ENCODE measurements at places on chromosomes 16 and 17.

DNA sequence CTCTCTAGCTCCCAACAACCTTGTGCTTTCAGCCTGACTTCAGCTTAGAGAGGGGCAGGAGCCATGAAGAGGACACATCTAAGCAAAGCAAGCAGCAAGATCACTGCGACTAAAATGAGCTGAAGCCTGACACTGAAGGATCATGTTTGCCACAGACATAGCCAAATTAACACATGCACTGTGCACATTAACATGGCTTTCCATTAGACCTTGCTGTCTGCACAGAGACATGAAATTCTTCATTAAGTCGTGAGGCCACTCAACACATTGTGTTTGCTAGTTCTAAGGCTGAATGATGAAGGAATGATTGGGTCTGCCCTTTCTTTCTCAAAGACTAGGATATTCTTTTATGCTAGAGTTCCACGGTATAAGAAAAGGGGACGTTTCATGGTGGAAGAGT is 558.3 kb upstream of the PSMD7 start:
- DNase-seq, result no peak

DNA sequence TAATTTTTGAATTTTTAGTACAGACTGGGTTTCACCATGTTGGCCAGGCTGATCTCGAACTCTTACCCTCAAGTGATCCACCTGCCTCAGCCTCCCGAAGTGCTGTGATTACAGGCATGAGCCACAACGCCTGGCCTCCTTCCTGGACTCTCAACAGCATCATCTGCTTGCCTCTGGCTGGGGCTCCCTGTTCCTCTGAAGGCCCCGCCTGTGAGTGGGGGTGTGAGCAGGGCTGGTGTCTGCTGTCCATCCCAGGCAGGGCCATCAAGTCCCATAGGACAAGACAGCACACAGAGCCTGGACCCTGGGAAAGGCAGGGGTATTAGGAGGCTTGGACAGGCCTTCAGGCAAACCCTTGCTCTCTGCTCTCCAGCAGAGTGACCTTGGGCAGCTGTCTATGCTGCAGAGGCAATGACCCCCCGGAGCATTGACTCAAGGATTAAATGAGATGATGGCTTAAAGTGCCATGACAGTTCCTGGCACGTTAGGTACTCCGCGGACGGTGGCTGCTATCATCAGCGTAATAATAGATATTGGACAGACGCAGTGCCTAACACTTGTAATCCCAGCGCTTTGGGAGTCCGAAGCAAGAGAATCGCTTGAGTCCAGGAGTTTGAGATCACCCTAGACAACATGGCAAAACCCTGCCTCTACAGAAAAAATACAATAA is 19.2 kb downstream of the SCNN1B start:
- no peak for DNase-seq

GRCh38 chr17:77786740-77787505 is 171.6 kb upstream of the TNRC6C start:
- no peak for DNase-seq

GRCh38 chr16:88337021-88337420 is 45.7 kb upstream of the ZNF469 start:
- DNase-seq, result no peak

DNA sequence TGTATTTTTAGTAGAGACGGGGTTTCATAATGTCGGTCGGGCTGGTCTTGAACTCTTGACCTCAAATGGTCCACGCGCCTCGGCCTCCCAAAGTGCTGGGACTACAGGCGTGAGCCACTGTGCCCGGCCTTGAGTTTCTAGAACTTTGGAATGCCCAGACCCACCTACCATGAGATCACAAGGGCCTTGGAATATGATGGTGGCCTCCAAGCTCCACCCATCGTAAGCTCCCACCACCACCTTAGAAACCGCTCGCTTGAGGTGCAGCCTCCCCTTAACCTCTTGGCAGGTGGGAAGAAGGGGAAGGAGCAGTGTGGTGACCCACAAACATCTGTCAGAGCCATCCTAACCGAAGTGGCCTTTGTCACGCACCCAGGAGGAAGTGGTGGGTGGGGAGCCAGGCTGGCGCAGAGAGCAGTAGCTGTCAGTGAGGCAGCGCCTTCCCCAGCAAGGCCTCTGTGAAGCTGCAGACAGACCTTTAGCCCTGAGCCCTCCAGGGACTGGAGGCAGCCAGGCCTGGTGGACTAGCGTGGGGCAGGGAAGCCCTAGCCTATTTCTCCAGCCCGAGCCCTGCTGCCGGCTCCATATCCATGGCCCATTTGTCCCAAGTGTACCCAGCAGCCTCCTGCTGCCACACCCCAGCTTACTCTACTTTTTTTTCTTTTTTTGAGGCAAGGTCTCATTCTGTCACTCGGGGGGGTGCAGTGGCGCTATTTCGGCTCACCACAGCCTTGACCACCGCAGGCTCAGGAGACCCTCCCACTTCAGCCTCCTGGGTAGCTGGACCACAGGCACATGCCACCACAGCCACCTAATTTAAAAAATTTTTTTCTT is 13.1 kb upstream of the SEPHS2 start:
- no peak for DNase-seq

- no peak for DNase-seq
These were observed 92.1 kb downstream of the TBC1D16 start for GRCh38 chr17:79943347-79944241.

DNA sequence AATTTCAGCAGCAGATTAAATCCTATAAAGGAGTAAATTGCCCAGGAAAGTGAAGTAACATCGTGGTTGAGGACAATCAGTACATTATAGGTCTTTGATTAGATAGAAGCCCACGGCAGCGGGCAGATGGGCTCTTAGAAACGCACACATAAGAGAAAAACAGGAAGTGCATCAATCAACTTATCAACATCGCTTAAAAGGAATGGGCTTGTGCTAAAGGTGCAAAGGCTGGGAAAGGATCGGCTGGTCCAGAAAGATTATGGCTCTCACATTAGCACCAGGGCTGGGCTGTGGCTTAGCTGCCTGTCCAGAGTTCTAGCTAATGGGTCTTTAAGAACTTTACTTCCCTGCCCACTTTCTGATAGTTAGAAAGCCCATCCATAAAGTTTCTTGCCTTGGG is 292.0 kb upstream of the TNRC6C start:
- no peak for DNase-seq

- no peak for DNase-seq
These were observed 77.0 kb downstream of the TANGO6 start for GRCh38 chr16:68920349-68920748.

DNA sequence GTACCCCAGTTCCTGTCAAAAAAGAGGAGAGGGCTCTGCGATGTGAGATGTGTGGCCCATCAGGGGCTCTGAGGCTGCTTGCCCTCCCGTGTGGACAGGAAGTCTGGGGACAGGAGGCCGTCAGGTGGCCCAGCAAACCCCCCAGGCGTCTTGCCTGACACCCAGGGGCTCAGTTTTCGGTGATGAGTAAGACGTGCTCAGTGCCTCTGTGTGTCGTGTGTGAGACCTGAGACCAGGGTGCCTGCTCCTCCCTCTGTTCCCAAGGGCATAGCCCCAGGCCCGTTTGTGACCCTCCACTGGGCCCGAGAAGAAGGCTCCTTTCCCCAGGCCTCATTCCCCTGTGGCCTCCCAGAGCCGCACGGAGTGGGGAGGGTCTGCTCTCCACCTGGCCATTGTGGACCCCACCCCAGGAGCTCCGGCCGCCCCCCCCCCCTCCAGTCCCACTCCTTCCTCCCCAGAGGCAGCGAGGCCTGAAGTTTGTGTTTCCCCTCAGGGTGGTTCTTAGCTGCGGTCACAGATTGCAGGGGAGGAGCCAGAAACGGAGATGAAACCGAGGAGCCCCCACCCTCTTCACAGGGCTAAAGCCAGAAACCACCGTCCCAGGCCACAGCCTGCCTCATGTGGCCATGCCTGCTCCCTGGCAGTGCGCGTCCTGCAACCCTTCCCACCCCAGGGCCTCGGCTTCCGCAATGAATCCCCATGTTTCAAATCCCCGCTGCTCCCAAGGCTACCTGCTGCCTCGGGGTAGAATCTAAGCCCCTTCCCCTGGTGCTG is 4.9 kb upstream of the ACTG1 start:
- peak; percentile 59 for DNase-seq

DNA sequence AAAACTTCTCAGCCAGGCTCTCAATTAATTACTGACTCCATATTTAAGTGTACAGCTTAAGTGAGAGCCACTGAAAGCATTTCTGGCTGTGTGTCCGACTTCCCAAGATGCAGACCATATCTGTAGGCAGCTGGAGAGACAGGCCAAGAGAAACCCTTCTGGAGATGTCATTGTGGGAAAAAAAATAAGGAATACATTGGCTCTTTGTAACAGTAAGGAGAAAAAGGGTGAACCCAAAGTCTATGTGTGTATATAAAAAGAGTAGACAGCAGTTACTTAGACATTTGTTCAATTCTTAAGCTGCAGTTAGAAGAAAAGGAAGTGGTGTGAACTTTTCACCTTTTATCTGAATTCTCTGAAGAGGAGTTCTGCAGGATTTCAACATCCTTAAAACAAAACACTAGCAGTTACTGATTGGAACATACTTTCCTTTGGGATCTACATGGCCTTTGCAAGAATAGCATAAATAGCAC is 21.7 kb downstream of the FAM117A start:
- no peak for DNase-seq

DNA sequence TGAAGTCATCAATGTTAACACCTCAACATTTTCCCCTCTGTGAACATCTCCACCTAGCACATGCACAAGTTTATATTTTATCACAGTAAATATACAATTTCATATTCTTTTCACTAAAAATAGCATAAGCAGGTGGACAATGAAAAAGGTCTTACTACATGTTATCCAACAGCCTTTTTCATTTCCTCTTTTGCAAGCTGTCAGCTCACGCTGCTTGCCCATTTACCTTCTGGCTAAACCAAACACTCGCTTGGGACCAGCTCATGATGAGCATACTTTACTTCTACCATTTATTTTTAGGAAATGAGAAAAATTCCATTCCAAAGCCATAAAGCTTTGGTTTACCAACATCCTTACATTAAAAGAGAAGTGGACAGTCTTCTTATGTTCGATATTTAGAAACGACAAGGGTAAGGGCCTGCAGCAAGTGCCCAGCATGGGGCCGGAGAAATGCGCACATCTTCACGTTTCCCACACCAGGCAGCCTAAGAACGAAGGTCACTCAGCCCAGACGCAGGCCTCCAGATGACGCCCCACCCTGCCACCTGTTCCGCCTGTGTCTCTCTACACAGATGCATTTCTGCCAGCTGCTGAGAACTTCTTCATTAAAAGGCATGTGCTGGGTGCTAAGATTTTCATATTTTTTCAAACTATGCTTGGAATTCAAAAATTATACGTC is 13.9 kb downstream of the SNN start:
- no peak for DNase-seq

- no peak for DNase-seq
These were observed 21.3 kb downstream of the CIBAR2 start for GRCh38 chr16:85090873-85091521.

- DNase-seq, result no peak
These were observed 25.0 kb downstream of the SCPEP1 start for GRCh38 chr17:57002904-57003303.

- no peak for DNase-seq
These were observed 128.1 kb downstream of the AIPL1 start for GRCh38 chr17:6306820-6307219.

GRCh38 chr17:45315648-45316433 is 979 bp downstream of the MAP3K14 start:
- DNase-seq, result peak; percentile 68

DNA sequence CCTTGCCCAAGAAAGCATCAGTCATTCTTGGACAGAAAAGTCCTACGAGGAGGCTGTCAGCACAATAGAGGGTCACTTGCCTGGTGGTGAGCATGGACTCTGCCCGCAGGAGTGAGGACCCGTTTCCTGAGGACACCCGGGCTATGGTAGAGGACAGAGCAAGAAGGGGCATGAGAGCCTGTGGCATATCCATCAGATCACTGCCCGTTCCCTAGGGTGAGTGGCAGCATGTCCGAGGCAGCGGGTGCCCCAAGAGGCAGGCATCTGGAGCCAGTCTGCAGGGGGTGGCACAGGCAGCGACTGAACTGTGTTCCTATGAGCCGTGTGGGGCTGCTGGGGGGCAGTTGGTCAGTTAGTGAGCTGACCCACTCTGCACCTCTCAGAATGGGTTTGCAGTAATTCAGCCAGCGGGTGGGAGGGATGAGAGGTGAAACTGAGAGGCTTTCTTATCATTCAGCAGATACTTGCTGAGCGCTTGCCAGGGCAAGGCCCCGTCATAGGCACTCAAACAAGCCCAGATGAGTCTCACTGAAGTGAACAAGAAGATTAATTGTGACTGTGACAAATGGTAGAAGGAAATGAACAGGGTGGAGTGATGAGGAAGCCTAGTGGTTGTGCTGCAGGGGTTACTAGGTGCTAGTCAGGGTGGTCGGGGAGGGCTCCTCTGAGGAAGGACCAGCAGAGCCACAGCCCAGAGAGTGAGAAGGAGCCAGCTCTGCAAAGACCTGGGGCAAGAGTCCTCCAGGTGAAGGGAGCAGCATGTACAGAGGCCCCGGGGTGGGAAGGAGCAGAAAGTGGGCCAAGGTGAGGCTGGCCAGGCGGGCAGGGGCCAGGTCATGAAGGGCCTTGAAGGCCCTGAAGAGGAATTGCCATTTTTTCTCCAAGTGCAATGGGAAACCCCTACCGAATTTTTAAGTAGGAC is 87.9 kb downstream of the CLEC16A start:
- DNase-seq, result no peak

Data from DMS53 (cell line).